ENCODE measurements at places on chromosomes 4 and X.

DNA sequence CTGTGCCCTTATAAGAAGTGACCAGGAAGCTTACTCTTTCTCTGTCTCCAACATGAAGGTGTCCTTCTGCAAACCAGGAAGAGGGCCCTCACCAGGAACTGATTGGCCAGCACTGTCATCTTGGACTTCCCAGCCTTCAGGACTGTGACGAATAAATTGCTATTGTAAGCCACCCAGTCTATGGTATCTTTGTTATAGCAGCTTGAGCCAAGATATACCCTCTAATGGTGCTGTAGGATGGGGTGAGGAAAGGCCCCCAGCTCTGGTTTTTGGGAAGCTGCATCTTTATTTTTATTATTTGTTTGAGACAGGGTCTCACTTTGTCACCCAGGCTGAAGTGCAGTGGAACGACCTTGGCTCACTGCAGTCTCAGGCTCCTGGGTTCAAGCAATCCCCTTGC lies 1.2 kb upstream of the MGST2 start:
- no peak for DNase-seq

DNA sequence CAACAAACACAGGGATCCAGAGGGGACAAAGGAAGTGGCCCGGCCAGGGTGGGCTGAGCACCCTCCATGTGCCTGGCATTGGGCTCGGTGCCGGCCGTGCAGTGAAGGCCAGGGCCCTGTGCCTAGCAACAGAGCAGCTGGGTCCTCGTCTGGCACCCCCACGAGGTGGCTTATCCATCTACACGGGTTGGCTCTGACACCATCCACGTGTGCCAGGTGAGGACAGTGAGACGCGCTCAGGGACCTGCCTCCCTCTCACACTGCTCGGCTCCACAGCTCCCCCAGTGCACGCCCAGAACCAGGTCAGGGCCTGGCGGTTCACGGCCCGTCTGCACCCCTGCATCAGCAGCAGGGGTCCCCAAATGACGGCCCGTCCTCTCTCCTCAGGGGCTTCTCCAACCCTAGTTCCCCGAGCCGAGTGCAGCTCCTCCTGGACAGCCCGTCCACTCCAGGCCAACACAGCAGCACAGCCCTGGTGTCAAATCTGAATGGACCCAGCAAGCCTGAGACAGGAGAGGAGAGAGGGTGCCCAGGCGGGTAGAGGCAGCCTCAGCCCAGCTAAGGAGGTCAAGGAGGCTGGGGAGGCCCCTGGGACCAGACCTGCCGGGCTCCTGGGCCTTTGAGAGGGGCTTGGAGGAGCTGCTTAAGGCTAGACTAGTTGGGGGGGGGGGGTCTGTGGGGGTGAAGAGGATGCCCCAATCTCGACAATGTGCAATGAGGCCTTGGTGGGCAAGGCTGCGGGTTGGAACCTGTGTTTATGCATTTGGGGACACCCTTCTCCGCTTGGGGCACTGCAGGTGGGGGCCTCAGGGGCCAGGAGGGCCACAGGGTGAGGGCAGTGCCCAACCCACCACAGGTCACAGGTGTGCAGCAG lies 113.6 kb downstream of the FAM53A start:
- peak; percentile 14 for DNase-seq

DNA sequence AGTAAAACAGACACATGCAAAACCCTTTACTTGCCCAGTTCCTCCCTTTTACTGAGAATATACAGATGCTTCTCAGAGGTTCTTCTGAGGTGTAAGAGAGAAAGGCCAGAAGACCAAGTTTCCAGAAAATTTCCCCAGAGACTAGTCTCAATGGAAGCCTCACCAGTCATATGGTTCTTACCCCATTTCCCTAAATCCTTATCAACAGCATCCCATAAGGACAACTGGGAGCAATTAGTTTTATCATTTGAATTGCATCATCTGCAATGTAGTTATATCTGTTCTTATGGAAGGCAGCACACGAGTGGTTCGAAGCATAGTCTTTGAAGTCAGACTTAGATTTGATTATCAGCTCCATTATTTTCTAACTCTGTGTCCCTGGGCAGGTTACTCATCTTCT lies 203.6 kb upstream of the PPARGC1A start:
- DNase-seq: no peak

- DNase-seq: no peak
These were observed 28.6 kb upstream of the PGM2 start for GRCh38 chr4:37797923-37798322.

- DNase-seq: no peak
These were observed 6.1 kb upstream of the CYSLTR1 start for GRCh38 chrX:78333521-78333920.

- no peak for DNase-seq
These were observed 96.5 kb downstream of the NYX start for GRCh38 chrX:41543668-41544067.

DNA sequence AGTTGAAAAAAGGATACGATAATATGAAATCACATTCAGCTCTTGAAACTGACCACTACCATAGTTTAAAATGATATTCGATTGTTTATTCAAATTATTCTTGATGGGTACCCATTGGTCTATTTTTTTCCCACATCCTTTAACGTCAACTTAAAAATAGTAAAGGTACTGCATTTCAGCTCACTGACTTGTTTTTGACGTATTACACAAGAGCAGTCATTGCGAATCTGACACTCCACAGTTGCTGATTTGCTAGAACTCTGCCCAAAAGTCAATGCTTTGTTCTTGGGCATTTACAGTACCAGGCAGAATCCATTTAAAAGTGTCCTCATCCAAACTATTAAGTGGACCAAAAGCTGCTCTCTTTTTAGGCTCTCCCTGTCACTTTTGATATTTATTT lies 1.2 kb upstream of the PDS5A start:
- DNase-seq: no peak

GRCh38 chr4:175970724-175971123 lies 94.9 kb upstream of the WDR17 start:
- DNase-seq: no peak

GRCh38 chrX:121356139-121356849 lies 308.9 kb downstream of the GLUD2 start:
- no peak for DNase-seq

GRCh38 chrX:29478336-29479069 lies 736.9 kb upstream of the MAGEB2 start:
- peak; percentile 21 for DNase-seq

Data from glutamatergic neuron (in vitro differentiated cells).